ENCODE measurements at places on chromosomes 7 and 10.

GRCh38 chr10:78408671-78409472 lies 375.2 kb downstream of the RPS24 start:
- DNase-seq = no peak

GRCh38 chr10:71070741-71071140 lies 141.6 kb upstream of the UNC5B start:
- DNase-seq = no peak

GRCh38 chr10:70007116-70007820 lies 45.4 kb upstream of the MACROH2A2 start:
- no peak for DNase-seq

- DNase-seq = no peak
These were observed 1136.1 kb upstream of the POT1 start for GRCh38 chr7:126065766-126066165.

DNA sequence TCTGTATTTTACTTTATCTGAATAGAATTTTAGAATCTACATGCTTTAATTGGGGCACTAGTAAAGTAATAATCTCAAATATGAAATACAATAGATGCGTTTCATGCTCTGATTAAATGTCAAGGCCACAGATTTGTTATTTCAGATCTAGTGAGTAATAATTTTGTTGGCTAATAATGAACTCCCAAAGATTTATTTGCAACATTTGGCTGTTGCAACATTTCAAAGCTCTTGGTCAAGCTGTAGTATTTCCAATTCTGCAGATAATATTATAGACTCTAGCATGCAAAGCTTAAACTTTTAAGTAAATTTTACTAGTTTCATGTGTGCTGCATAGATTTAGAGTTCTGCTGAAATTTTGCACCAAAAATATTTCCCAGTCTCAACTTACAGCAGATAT lies 16.7 kb downstream of the LRRN3 start:
- no peak for DNase-seq

DNA sequence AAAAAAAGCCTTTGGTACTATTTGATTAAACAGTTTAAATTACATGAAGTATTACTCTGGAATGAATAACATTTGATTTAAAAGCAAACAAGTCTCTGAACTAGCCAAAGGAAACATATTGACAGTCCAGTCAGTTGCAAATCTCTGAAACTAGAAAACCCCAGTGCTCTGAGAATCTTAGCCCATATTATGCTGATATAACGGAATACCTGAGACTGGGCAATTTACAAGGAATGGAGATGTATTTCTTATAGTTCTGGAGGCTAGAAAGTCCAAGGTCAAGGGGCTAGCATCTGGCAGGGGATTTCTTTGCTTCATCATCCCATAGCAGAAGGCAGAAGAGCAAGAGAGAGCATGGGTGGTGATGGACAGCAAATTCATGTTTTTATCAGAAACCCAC lies 21.7 kb upstream of the FKBP9 start:
- no peak for DNase-seq

DNA sequence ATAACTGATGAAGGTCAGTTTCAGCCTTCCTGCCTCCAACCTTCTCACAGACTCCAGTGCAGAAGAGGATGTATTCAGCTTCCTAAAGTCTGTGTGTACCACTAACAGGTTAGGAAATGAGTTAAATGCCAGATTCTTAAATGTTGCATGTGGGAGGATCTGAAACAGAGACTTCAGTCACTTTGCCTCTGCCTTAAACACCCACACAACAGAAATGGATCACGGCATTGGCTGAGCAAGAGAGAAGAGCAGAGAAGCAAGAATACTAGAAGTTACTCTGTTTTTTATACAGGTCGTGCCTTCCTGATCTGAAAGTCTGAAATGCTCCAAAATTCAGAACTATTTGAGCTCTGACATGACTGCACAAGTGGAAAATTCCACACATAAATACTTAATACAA lies 98.9 kb upstream of the ARHGAP21 start:
- no peak for DNase-seq

Data from colonic mucosa (tissue), 4 donors.